ENCODE measurements at places on chromosomes 3 and 15. TPM values are rescaled to one million over a fixed set of nuclear protein-coding genes. Genes with fewer than 3 reads are reported as not detected.

DNA sequence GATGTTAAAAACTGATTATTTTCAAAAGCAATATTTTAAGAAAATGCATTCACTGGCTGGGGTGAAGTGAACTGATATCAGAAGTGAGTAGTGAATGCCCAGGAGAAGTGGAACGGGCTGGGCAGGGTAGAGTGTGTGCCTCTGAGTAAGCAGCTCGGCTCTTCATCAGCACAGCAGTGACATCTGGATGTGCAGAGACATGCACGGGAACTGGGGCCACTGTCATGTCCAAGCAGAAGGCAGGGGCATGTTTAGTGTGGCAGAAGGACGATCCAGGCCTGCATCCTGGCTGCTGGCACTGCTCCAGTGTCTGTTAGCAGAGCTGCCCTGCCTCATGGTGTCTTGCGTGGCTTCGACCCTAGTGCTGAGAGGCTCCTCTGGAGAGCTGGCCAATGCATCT, 305.6 kb upstream of the LRRFIP2 start:
- no peaks in the 10 kb centered on the region for H3K4me1 ChIP-seq
- DNase-seq = no peak
- no peak overlapping the region for H3K27ac ChIP-seq
- no peaks in the 10 kb centered on the region for H3K36me3 ChIP-seq
- H3K4me3 ChIP-seq = no peak overlapping the region

DNA sequence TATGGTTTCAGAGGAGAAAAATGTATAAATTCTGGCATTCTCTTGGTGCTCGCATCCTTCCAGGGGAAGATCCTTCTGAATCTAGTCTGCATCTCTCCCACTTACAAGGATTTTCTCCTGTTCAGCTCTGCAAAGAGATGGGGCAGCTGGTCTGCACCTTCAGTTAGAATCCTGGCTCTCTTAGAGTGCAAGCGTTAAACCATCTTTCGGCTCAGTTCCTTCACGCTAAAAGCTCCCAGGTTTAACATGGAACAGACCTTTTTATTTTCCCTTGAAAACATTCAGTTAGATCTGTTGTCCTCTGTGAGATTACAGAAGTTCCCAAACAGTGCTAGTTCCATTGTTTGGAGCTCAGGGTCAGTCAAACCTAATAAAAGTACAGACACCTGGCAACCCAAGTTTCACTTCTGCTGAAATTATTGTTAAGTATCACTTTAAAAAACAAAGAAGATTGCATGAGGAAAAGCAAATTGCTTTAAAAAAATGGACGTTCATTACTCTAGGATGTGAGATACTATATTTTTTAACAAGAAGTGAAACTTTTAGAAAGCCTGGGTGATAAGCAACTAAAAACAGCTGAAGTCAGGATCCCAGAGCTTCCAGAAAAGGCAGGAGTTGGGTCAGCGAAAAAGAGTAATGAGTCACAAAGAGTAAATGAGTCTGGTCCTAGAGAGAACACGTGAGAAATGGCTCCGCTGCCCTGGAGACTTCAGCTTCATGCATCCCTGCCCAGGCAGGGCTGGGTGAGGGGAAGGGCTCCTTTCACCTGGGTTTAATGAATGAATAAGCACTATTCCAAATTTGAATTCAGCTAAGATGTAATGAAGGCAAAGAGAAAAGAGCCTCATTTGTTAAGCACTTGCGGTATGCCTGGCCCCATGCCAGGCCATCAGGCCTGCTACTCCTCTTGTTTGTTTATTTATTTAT, 63.3 kb downstream of the ABTB1 start:
- peaks cover 10% of the 10 kb centered on the region for H3K27me3 ChIP-seq
- no peak overlapping the region for H3K4me3 ChIP-seq
- H3K27ac ChIP-seq = peak overlapping the region; percentile 4
- peaks cover 5% of the 10 kb centered on the region for H3K4me1 ChIP-seq

GRCh38 chr3:45103753-45104714, 42.1 kb downstream of the CDCP1 start:
- H3K27me3 ChIP-seq = peaks cover 36% of the 10 kb centered on the region
- no peak overlapping the region for H3K27ac ChIP-seq
- no peak for DNase-seq
- H3K36me3 ChIP-seq = peaks cover 2% of the 10 kb centered on the region
- H3K4me3 ChIP-seq = no peak overlapping the region

Gene TMCO5A
- not detected for total RNA-seq

DNA sequence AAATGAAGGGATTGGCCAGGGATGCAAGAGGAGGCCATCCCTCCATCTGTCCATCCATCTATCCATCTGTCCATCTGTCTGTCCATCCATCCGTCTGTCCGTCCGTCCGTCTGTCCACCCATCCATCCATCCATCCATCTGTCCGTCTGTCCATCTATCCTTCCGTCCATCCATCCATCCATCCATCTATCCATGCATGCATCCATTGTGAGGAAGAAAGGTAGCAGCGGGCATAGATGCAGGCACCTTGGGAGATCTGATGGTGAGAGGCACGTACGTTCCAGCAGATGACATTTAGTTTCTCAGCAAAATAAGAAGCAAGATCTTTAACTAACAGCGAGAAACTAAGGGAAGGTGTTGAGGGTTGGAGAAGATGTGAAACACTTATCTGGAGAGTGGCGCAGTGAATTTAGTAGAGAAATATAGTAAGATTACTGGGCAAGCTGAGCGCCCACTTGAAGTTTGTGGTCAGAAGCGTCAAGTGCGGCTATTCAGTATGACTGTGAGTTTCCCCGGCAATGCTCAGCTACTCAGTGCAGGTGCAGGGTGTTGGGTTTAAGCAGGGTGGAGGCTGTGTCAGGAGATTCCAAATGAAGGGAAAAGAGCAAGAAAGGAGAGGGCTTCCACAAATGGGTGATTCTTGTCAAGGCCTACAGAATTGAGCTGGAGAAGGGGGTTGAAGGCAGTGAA, 22.4 kb upstream of the SRP14 start:
- no peak overlapping the region for H3K27ac ChIP-seq
- peaks cover 45% of the 10 kb centered on the region for H3K4me1 ChIP-seq
- H3K27me3 ChIP-seq = no peaks in the 10 kb centered on the region
- no peaks in the 10 kb centered on the region for H3K36me3 ChIP-seq

GRCh38 chr15:97301166-97301565, 659.3 kb upstream of the ARRDC4 start:
- H3K36me3 ChIP-seq = no peaks in the 10 kb centered on the region
- H3K27me3 ChIP-seq = no peaks in the 10 kb centered on the region
- no peak overlapping the region for H3K27ac ChIP-seq
- no peak for DNase-seq

DNA sequence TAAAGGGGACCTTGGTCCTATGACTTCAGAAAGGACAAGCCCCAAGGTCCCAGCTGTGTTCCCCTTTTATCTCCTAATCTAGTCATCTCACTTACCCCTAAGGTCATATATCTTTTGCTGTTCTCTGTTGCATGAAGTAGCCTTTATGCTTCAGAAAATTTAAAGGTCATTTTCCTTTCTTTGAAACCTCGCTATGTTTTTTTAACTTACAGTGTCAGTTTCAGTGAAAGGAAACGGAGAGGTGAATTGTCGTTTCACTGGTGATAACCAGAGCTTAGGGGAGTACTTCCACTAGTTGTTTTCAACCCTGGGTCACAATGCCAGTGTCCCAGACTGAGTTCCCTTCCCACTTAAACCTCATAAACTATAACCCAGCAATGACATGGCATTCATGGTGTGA, 357.4 kb downstream of the GAP43 start:
- H3K27me3 ChIP-seq = no peaks in the 10 kb centered on the region
- H3K27ac ChIP-seq = no peak overlapping the region
- no peak overlapping the region for H3K4me3 ChIP-seq
- no peak for DNase-seq
- H3K4me1 ChIP-seq = no peaks in the 10 kb centered on the region

Gene WNT5A
- total RNA-seq = 1.8 TPM

- no peak overlapping the region for H3K4me3 ChIP-seq
- H3K27ac ChIP-seq = no peak overlapping the region
- DNase-seq = no peak
- no peaks in the 10 kb centered on the region for H3K4me1 ChIP-seq
- H3K27me3 ChIP-seq = peaks cover 10% of the 10 kb centered on the region
These were observed 70.6 kb downstream of the GAP43 start for GRCh38 chr3:115693868-115694267.

- no peak for DNase-seq
- no peaks in the 10 kb centered on the region for H3K36me3 ChIP-seq
- H3K4me1 ChIP-seq = no peaks in the 10 kb centered on the region
- H3K4me3 ChIP-seq = no peak overlapping the region
- H3K27me3 ChIP-seq = peaks cover 13% of the 10 kb centered on the region
- no peak overlapping the region for H3K27ac ChIP-seq
These were observed 35.3 kb downstream of the FSIP1 start for GRCh38 chr15:39747326-39747725.

DNA sequence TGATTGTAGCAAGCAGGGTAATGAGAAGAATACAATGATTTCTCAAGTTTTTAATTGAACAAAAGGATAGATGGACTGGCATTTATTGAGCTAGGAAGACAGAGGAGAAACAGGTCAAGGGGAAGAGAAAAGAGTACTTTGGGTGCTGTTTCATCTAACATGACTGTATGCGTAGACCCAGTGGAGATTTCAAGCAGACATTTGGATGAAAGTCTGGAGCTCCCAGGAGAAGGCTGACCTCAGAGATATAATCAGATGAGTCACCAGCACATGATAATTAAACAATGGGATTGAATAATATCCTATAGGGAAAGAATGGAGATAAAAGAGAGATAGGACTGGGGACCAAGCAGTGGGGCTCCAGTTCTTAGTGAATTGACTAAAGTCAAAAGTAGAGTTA, 194.9 kb downstream of the ARRDC4 start:
- peaks cover 5% of the 10 kb centered on the region for H3K4me1 ChIP-seq
- no peak overlapping the region for H3K27ac ChIP-seq
- H3K36me3 ChIP-seq = no peaks in the 10 kb centered on the region
- DNase-seq = no peak

Gene TMCC1
- 16.9 TPM for total RNA-seq

Gene SCAANT1
- not detected for total RNA-seq

- H3K4me1 ChIP-seq = no peaks in the 10 kb centered on the region
- no peak overlapping the region for H3K4me3 ChIP-seq
- H3K27ac ChIP-seq = no peak overlapping the region
- no peaks in the 10 kb centered on the region for H3K36me3 ChIP-seq
- no peak for DNase-seq
These were observed 90.1 kb upstream of the NEO1 start for GRCh38 chr15:72962054-72962702.

Gene GOLGA8M
- total RNA-seq = not detected

Gene MESP2
- not detected for total RNA-seq

Gene UTS2B
- total RNA-seq = not detected

DNA sequence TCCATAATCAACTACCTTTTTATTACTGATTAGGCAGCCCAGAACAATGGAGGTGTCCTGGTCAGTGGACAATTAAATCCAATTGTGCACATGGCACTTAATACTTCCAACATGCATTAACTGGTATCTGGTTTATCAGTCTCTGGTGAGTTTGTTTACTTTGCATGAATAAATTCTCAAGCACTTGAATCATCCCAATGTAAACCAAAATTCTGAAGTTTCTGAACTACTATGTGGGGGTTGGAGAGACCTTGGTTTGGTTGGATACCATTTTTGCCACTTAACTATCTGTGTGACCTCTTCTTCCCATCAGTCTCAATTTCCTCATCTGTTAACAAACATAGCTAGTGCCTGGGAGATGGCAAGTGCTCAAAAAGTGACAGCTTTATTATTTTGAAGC, 70.5 kb upstream of the MAP4 start:
- peaks cover 51% of the 10 kb centered on the region for H3K4me1 ChIP-seq
- no peak for DNase-seq
- H3K36me3 ChIP-seq = peaks cover 1% of the 10 kb centered on the region
- H3K4me3 ChIP-seq = peak overlapping the region; percentile 89

Gene PLAAT1
- not detected for total RNA-seq

DNA sequence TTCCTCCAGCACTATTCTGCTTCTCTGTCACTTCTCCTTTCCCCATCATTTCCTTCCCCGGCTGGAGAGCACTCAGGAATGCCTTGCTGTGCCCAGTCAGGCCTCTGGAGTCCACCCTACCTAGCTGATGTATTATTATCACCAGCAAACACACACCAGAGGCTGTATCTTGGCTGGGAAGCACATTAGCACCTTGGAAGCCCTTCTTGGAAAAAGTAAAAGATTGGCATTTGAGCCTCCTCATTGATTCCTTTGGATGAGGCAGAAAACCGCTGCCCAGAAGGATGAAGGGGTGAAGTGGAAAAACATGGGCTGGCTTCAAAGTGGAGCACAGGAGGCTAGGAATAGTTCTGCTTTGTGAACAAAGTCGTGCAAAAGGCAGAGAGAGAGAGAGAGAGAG, 244.3 kb downstream of the RPLP1 start:
- no peak overlapping the region for H3K27ac ChIP-seq
- peaks cover 12% of the 10 kb centered on the region for H3K27me3 ChIP-seq
- peaks cover 5% of the 10 kb centered on the region for H3K4me1 ChIP-seq
- DNase-seq = no peak
- no peak overlapping the region for H3K4me3 ChIP-seq

DNA sequence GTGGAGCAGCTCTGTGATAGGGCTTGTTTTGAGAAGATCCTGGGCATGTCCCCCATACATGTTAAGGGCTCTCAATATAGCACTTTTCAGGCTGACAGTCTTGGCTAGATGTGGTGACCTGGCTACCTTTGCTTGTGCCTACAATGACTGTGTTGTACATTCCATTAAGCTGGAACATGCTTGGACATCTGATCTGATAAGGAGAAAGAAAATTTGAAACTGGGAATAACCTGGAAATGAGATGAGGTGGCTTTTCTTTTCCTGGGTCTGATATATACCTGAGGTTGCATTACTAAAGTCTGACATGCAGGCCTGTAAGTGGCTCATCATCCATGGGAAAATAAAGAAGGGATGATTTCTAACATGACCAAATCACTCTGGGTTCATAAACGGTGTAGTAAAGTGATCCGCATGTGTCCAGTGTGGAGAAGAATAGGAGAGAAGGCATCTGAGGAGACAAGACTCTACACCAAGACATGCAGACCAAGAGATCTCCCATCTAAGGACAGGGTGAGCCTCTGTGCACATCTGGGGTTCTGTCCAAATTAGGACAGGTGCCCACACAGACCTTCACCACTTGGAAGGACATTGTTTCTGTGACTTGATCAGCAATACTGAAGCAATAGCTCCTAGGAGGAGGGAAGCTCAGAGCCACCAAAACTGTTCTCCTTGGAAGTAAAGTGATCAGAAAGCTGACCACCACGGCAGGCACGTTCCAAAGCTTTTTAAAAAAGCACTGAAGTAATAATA, 62.0 kb downstream of the KLHL6 start:
- no peaks in the 10 kb centered on the region for H3K27me3 ChIP-seq
- no peak overlapping the region for H3K4me3 ChIP-seq
- peaks cover 8% of the 10 kb centered on the region for H3K4me1 ChIP-seq
- H3K27ac ChIP-seq = no peak overlapping the region
- H3K36me3 ChIP-seq = peaks cover 9% of the 10 kb centered on the region

Gene CHRM5
- total RNA-seq = not detected

- H3K27ac ChIP-seq = no peak overlapping the region
- H3K36me3 ChIP-seq = peaks cover 2% of the 10 kb centered on the region
- no peaks in the 10 kb centered on the region for H3K4me1 ChIP-seq
- H3K27me3 ChIP-seq = no peaks in the 10 kb centered on the region
- H3K4me3 ChIP-seq = no peak overlapping the region
- no peak for DNase-seq
These were observed 54.1 kb downstream of the EXOG start for GRCh38 chr3:38549957-38550840.

Gene CD80
- total RNA-seq = 11.9 TPM

All from activated T-cell treated with anti-CD3 and anti-CD28 coated beads, Interleukin-2, amount 50 U/mL, for 72 hours (primary cell).